ENCODE measurements at places on chromosomes 11 and 22.

DNA sequence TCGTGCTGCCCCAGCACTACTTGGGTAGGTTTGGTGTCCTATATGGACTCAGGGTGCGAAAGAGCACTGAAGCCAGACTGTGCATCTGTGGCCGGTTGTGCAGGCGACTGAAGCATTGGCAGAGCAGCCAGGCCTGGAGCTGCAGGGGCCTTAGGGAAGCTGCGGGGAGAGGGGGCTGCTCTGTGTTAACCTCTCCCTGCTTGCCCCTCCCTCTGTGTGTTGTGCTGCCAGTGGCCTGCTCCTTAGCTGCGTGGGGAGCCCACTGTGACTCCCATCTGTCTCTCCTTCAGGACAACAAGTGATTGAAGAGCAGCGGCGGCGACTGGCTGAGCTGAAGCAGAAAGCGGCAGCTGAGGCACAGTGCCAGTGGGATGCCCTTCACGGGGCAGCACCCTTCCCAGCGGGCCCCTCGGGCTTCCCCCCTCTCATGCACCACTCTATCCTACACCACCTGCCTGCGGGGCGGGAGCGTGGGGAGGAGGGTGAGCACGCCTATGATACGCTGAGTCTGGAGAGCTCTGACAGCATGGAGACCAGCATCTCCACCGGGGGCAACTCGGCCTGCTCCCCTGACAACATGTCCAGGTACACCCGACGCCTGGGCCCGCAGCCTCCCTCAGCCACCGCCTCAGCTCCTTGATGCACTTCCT is 34.3 kb downstream of the TREH start:
- DNase-seq = no peak

- DNase-seq = peak; percentile 15
These were observed 4.3 kb upstream of the PATZ1 start for GRCh38 chr22:31350410-31350863.

DNA sequence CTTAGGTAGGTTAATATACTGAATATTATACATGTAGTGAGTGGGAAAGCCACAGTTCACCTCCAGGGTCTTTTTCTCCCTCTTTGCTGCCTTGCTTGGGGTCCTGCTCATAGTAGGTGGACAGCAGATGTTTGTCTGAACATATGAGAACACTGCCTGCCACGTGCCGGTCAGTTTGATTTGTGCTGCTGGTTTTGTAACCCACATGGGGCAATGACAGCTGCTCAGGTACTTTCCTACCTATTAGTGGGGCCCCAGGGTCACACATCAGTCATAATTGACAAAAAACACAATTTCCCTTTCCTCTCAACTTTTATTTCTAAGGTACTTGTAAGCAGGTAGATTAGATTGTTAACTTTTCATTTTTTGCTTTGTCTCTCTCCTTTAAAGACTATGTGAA is 43.8 kb downstream of the BMAL1 start:
- no peak for DNase-seq

DNA sequence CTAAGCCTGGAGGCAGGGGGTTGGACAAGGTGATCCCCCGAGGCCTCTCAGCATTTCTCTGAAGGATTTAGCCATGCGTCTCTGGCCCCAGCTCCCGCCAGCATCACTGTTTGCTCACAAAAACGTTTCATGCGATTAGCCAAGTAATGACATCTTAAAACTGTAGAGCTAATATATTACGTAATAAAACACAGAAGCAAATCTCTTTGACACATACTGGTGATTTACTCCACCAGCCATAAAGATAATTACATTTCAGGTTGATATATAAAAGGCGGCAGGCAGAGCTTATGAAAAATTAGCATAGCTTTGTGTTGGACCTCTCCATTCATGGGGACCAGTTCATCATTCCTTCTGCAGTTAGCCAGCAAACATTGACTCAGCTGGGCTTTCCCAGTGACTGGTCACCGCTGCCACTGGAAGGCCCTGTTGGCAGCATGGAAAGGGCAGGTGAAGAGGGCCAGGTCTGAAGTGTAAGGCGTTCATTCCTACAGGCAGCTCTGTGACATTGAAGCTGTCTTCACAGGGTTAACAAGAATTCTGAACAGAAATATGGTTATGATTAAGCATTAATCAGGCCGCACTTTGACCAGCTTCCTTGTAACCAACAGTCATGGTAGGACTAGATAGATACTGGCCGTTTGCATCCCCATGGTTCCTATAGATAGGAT is 150.3 kb downstream of the NECTIN1 start:
- no peak for DNase-seq

- DNase-seq = no peak
These were observed 113.5 kb downstream of the NTM start for GRCh38 chr11:131483877-131484276.

DNA sequence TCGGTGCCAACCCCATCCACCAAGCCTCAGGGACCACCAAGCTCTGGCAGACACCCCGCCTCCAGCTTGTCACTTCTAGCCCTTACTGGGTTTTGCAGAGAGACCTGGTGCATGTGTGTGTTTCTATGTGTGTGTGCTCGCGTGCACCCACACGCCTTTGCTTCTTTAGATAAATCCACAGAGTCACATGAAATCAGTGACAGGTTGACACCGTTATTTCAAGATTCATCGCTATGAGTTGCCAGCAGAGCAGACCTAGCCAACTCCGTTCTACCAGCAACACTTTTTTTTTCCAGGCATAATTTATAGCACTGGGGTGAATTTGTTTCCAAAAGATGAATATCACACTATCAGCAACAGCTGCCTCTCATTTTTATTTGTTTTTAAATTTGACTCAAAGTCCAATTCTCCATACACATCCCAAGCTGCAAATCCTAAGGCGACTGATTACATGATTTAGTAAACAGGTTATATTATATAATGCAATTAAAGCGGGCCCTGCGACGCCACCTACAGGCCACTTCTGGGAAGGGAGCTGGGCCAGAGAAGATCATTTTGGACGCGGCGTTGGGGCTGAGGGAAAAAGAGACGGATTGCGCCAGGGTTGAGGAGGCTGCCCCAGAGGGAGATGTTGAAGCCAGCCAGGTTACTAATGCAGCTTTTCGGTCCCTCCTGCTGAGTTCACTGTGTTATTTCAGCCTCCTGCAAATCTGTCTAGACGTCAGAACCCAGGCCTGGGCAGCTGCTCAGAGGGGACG is 150.5 kb downstream of the FEZ1 start:
- peak; percentile 81 for DNase-seq

DNA sequence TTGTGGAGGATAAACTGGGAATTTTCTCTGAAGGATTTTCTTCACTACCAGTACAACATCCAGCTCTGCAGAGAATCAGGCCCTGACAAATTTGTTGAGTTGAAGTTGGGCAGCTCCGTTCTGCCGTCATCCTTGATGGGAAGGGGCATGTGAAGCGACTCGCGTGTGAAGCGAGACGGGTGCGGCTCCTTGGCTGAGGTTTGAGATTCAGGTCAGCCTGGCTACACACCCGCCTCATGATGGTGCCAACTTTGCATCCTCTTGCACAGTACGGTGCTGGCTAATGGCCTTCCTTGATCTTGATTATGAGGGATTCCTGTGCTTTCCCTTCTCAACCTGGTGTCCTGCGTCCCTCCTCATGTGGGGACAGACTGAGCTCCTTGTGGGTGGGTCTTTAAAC is 19.7 kb upstream of the CDC42EP2 start:
- no peak for DNase-seq

GRCh38 chr11:60932605-60933356 is 8.5 kb downstream of the TMEM132A start:
- no peak for DNase-seq

DNA sequence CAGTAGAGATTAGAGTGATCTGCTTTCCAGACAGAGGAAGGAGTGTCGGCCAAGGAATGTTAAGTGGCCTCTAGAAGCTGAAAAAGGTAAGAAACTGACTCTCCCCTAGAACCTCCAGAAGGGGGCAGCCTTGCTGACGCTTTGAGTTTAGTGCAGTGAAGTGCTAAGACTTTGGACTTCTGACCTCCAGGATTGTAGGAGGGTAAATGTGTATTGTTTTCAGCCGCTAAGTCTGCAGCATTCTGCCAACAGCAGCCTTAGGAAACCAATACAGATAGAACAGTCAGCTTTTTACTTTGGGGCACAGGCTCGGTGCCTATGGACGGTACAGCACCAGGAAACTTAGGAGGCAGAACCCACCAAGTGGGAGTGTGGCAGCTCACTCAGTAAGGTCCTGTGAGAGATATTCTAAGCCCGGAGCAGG is 3.6 kb upstream of the TBC1D22A start:
- peak; percentile 83 for DNase-seq

DNA sequence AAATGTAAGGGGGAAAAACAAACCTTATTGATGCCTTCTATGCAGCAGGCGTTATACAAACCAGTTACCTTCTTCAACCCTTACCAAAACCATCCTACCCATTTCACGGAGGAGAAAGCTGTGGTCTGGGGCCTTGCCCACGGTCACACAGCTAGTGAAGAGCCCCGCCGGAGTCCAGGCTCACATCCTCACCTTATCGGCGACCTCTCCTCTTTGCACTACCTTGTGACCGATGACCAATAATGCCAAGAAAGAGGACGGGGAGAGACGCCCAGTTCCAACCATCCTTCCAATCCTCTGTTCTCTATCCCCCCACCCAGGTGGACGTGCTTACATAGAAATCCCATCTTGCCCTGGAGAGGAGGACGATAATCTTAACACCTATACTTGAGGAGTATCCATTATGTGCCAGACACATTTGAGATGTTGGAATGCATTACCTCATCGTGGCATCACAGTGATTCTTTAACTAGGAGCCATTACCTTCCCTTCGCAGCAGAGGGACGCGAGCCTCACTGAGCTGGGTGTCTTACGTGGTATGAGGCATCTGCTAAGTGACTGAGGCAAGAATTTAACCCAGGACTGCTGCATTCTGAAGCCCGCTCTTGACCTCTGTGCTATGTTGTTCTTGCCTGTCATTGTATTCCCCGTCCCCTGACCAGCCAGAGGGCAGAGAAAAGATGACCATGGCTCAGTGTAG is 253.7 kb upstream of the B3GAT1 start:
- DNase-seq = no peak

GRCh38 chr11:69637198-69637940 is 3.6 kb upstream of the CCND1 start:
- DNase-seq = no peak

DNA sequence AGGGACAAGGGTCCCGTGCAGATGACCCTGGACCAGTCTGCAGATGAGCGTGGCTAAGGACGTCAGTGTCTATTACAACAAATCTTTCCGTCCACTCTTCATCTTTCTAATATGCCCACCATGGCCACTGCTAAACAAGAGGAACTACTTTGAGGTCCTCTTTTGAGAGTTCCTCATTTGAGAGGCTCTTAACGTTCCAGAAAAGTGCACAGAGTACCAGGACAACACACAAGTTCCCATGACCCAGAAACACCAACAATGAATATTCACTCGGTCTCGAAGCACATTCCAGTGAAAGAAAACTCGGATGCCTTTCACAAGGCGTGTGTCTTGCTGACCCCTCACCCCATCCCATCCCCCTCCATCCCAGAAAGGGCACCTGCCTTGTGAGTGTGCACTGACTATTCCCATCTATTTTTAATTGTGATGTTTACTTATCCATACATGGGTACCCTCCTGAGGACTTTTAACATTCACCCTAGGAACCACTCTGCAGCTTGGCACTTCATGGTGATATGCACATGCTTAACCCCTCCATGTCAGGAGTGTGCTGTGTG is 157.0 kb downstream of the SHANK2 start:
- no peak for DNase-seq

GRCh38 chr22:50176850-50177536 is 6.5 kb downstream of the PANX2 start:
- no peak for DNase-seq

DNA sequence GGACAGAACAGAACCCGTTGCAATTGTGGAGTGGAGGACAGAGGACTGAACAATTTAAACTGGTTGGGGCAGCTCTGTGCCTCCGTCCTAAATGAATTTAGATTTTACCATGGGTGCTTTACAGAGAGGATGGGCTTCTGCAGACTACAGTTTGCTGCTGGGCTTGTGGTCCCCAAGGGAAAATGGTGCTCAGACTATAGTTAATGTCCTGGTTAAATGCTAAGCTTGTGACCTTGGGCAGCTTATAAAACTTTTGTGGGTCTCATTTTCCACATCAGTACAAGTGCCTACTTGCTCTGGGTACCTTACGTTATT is 355.2 kb upstream of the NARS2 start:
- no peak for DNase-seq

- DNase-seq = no peak
These were observed 22.1 kb downstream of the SLC5A4 start for GRCh38 chr22:32233091-32233490.

- no peak for DNase-seq
These were observed 30.6 kb upstream of the RFPL3 start for GRCh38 chr22:32327066-32327465.

DNA sequence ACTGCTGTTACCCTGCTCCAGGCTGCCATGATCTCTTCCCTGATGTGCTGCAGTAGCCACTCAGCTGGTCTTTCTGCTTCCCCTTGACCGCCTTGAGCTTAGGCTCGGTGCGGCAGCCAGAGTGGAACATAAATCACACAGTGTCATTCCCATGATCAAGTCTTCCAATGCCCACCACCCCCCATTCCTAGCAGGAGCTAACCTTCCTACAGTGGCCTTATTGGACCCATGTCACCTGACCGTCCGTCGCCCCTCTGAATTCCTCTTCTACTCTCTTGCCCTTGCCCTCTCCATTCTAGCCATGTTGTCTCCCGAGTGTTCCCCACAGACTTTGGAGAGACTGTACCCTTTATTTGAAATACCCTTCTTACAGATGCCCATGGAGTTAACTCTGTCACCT is 43.4 kb downstream of the OTOG start:
- DNase-seq = no peak

- DNase-seq = no peak
These were observed 2.3 kb upstream of the MALAT1 start for GRCh38 chr11:65496304-65497140.

DNA sequence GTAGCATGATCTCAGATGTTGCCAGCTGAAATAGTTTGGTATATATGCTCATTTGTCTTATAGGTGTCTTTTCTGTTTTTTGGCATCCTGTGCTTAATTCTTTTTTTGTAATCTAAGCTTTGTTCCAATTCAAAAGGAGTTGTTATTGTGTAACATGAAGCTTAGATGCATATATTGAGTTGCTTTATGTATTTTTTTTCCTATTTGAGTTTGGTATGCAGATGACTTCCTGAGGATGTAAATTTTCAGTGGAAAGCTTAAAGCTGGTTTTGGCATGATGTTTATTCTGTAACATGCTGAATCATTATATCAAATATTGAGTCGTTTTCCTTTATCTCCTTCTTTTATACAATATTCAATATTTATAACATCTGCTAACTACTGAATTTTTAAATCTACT is 69.4 kb downstream of the DDX10 start:
- no peak for DNase-seq

- peak; percentile 71 for DNase-seq
These were observed 58.2 kb downstream of the ACER3 start for GRCh38 chr11:76918941-76919386.

- DNase-seq = no peak
These were observed 83.6 kb downstream of the BCR start for GRCh38 chr22:23263651-23264555.

Data from left kidney (tissue), 8 donors.